ENCODE measurements at places on chromosomes 5 and 9.

DNA sequence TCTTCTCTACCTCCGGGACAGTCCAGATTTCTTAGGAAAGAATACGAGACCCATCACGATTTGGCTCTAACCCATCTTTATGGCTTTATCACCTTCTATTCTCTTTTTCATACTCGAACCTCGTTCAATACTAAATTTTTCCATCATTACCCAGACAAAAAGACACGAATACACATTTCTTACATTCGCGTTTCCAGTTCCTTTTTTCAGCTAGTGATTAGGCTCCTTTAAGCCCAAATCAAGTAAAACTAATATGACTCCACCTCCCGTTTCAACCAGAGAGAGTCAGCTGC lies 506 bp downstream of the ZBTB6 start:
- no peak for DNase-seq

- DNase-seq, result no peak
These were observed 211.7 kb upstream of the ELL2 start for GRCh38 chr5:96173366-96173765.

DNA sequence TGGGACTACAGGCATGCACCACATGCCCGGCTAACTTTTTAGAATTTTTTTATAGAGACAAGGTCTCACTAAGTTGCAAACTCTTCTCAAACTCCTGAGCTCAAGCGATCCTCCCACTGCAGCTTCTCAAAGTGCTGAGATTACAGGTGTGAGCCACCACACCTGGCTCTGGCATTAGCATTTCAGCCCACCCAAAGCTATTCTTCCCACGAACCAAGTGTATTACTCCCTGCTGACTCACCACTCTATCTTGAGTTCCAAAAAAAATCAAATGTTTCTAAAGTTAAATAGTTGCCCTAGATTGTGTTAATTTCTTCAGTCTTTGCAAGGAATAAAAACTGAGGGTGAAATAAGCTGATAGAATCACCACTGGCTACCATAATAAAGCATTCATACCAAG lies 205.5 kb downstream of the ARRDC3 start:
- no peak for DNase-seq

GRCh38 chr9:37617832-37618231 lies 25.4 kb upstream of the TOMM5 start:
- DNase-seq, result no peak

DNA sequence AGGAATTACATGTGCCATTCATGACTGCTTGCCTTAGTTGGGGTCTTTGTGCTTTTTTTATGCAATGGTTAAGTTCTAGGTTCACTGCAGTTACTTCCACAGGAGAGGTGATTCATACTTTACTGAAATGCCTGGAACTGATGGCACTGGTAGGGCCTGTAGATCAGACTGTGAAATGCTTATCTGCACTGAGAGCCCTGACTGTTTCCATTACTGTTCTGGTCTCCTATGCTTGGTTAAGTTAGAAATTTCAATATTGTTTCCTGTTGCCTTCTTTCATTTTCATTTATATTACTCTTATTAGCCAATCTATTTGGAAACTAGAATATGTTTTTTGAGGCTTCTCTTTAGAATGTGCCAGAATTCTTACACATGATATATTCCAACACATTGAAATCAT lies 484.1 kb upstream of the SEMA6A start:
- DNase-seq, result no peak

- DNase-seq, result no peak
These were observed 110.9 kb upstream of the IL6ST start for GRCh38 chr5:56105511-56106291.

GRCh38 chr9:20189871-20190270 lies 401.0 kb upstream of the SLC24A2 start:
- no peak for DNase-seq

GRCh38 chr5:5416733-5417132 lies 5.7 kb upstream of the ICE1 start:
- no peak for DNase-seq

DNA sequence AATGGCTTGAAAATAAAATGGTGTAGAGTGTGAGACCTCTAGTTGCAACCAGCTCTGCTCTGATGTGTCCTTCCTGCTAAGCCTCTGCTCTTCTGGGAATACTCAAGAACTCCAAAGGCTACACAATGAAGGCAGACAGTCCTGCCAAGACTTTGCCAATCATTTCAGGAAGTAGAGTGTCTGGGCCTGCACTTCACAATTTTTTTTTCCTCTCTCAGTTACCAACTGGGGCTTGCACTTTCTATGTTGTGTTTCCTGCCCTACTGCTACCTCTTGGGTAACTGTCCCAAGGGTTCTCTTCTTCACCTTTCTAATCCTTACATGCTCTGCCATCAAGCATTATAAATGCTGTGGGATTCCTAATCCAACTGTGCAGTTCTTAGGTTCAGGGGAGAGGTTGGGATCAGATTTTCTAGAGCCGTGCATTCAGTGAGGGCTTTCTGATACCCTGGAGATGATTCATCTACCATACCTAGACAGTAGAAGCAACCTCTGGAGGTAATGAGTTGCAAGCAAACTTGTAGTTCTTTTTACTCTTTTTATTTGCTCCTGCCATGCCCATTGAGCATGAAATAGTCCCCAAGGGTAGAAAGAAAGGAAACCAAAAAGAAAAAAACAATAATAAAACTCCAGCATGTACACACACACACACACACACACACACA lies 365.9 kb downstream of the MLLT3 start:
- DNase-seq, result no peak

DNA sequence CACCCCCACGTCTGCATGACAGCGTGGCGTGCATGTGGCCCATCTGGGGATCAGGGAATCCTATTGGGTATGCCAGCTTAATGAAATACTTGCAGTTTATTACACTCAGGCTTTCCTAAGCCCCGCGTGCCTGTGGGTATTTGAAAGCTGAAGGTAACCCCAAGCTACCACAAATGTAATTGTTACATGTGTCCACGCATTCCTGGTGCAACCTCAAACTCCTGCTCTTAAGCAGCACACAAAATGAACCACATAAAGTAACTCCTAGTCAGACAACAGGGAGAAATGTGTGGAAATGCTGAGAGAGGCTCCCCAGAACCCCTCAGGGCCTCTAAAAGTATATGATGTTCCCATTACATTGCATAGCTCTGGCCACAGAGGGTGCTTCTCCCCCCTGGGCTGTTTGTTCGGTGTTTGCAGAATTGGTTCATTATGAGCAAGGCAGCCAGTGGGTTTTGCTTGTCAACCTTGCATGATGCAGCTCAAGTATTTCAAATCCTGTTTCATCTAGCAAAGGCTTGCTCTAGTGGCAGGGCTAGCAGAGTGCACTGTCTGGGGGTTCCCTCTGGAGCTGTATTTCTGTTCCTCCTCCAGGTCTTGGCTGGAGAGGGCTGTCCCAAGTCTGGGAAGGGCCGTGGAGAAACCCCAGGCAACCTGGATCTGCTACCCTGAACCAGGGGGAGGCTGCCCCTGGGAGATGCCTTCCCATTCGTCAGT lies 1.8 kb upstream of the DCANP1 start:
- DNase-seq, result no peak

DNA sequence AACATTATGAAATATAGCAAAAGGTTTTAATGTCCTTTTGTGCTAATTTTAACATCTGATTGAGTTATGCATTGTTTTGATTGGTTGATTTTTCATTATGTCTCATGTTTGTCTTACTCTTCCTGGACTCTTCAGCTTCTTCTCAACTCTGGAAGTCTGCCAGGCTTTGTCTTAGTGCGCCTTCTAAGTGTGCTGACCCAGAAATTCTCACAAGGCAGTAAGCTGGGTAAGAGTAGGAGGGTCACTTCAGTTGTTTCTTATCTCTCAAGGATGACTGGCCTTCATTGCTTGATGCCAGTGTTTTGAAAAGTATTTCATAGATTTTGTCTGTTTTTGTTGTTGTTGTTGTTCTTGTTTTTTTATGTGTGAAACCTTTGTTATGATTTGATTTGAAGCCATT lies 59.2 kb downstream of the RIC1 start:
- DNase-seq, result no peak

- no peak for DNase-seq
These were observed 7.4 kb downstream of the TLX3 start for GRCh38 chr5:171316258-171317121.

DNA sequence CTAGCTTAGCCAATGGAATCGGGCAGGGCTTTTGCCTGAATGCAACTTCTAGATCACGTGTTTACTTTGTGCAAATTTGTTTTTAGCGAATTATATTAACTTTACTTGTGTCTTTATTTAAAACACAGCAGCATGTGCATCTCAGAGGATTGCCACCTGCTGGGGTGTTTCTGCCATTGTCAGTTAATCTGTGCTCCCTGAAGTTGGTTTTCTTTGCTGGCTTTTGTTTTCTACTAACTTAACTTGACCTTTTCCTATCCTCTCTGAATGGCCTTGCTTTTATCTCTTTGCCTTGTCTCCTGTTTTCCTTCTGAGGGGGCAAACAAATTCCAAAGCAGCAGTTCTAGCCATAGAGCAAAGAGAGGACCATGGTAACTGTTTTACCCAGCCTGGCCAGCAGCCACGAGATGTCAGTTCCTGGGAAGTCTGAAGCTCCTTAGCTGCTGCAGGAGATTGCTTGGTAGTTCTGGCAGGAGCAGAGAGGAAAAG lies 67.6 kb downstream of the ARHGEF28 start:
- no peak for DNase-seq

DNA sequence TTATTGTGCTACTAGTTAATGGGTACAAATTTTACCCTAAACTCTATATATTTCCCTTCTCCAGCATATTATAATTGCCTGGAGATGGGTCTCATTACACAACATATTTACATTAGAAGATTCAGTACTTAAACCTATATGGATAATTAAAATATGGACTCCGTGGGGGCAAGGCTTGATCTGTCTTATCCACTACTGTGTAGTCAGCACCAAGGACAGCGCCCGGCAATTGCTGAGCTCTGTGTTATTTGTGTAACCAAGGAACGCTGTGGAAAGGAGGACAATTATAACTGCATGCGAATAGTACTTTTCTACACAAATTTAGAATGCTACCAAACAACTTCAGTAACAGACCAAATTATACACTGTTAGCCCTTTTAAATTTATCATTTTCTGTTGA lies 77.7 kb downstream of the DNAH5 start:
- no peak for DNase-seq

GRCh38 chr5:150487199-150488061 lies 20.5 kb upstream of the NDST1 start:
- DNase-seq, result no peak

DNA sequence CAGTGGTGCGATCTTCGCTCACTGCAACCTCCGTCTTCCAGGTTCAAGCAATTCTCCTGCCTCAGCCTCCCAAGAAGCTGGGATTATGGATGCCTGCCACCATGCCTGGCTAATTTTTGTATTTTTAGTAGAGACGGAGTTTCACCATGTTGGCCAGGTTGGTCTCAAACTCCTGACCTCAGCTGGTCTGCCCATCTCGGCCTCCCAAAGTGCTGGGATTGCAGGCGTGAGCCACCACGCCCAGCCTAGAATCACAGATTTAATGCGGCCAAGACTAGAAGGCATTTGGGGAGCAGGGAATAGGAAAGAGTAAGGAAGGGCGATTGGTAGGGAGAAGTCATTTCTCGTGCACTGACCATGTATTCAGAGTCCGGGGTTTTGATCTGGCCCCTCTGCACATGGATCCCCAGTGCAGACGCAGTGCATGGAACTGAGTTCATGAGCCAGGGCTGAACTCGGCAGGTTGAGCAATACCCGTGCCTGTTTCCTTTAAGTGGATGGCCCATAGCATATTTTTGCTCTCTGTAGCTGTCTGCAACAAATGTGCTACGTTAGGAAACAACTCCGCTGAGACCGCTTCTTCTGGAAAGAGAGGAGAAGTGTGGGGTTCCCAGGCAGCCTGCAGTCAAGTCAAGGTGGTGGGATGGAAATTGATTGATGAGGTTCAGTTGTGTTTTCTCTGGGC lies 3.4 kb upstream of the HMCN2 start:
- no peak for DNase-seq

DNA sequence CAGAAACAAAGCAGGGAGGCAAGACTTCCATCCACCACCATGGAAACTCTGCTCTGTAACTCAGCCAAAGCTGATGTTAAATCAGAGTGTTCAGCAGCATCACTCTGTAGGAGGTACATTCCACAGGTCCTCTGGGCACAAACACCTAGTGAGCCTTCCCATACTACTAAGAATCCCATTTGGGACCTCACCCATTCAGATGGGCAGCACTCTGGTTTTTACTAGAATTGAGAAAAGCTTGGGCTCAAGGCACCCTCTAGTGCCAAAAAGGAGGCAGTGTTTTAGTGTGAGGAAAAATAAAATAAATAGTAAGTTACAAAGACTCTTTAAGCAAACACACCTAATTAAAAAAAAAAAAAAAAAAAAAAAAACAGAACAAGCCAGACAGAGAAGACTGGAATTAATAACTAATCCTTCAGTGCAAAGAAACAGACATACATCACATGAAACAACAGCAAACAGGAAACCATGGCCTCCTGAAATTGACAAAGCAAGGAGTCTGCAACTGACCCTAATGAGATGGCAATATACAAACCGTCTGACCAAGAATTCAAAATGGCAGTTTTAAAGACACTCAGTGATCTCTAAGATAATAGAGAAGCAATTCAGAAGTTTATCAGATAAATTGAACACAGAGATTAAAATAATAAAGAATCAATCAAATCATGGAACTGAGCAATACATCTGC lies 159.5 kb downstream of the GNA14 start:
- no peak for DNase-seq

DNA sequence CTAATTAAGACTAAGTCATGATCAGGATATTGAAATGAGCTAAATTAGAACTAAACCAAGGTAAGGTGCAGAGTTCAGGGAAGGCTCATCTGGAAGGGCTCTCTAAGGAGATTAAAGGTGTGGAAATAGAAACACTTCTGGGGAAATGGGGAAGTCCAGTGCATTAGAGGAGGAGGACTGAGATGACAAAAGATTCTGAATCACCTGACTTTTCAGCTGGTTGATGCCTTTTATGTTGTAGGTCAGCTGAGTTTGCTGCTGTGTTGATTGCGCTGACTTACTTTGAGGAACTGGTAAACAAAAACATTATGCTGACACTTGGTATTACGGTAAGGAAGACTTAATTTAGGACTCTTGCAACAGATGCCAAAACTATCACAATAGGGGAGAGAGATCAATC lies 23.8 kb downstream of the IFNA5 start:
- no peak for DNase-seq

DNA sequence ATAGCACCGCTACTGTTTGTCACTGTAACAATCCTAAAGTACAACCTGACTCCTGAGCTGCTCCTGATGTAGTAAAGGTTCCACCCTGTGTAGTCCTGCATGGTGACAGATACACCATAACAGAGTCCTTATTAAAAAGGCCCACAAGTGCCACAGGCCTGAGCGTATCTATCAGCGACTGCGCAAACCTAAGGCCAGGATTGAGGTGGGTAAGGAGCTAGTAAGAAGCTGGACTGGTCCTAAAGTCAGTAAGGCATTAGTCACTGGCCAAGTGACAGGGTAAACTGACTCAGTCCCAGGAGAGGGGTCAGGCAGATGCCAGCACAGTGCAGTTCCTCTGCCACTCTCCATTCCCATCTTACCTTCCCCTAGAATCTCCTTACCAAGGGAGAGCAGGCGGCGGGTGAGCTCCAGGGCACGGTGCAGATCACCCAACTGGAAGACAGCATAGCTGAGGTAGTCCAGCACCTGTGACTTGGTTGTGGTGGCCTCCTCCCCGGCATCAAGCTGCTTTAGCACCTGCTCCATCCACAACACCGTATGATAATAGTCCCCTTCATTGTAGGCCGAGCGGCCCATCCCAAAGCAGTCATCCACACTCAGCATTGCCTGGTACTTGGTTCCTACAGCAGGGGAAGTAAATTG lies 17.6 kb downstream of the P4HA2 start:
- DNase-seq, result no peak
